ENCODE measurements at places on chromosomes 5 and 9.

- DNase-seq, result peak; percentile 99
Measured at GRCh38 chr5:148791334-148791667, 35.1 kb upstream of the ADRB2 start.

DNA sequence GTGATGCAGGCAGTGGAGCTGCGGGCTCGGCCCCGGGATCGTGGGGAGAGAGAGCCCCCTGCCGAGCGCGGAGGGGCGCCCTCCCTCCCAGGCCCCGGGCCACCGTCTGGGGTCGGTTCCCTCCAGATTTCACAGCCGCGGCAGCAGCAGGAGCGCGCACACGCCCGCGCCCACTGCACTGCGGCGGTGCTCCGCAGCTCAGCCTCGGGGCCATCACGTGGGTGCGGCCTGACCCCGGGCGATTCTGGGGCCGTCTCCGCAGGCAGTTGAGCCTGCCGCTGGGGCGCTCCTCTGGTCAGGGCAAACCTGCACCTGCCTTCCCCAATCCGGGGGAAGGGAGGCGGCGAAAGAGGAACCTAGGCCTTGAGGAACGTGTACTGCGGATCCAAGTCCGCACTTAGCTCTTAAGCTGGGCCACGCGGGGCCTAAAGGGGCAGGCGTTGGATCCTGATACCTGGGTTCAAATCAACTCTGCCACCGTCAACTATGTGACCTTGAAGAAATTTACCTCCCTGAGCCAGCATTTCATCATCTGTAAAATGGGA, 9.4 kb upstream of the DELE1 start:
- no peak for DNase-seq

DNA sequence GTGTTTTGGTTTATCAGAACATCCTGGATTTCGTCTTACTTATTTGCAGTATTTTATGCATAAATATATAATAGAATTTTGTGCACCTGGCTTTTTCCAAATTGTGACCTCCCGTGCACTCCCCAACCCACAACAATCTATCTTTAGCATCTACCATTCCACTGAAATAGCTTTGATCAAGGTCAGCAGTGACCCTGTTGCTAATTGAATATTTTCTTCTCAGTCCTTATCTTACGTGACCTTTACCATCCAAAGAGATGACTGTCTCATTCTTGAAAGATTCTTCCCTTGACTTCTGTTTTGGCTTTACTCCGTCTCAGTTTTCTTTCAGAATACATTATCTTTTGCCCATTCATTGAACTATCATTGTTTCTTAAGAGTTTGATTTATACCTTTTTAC, 18.4 kb downstream of the NDUFS4 start:
- no peak for DNase-seq

GRCh38 chr9:134317790-134318414, 8.4 kb upstream of the RXRA start:
- no peak for DNase-seq

DNA sequence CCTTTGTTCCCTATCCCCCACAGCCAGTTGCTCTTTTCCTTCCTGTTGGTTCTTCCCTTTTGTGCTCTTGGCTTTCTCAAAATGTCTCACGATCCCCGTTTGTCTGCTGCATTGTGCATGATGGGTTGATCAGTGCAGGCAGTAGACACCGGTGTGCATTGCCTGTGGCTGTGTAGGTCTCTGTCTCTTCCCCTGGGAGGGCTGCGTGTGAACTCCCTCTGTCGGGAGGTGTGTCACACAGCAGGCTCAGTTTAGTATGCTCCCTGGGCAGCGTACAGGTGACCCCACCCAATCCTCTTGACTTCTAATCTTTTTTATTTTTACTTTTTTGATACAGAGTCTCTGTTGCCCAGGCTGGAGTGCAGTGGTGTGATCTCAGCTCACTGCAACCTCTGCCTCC, 265.3 kb downstream of the FSTL4 start:
- DNase-seq, result peak; percentile 12

- DNase-seq, result no peak
Measured at GRCh38 chr5:125926172-125926571, 497.0 kb upstream of the GRAMD2B start.

DNA sequence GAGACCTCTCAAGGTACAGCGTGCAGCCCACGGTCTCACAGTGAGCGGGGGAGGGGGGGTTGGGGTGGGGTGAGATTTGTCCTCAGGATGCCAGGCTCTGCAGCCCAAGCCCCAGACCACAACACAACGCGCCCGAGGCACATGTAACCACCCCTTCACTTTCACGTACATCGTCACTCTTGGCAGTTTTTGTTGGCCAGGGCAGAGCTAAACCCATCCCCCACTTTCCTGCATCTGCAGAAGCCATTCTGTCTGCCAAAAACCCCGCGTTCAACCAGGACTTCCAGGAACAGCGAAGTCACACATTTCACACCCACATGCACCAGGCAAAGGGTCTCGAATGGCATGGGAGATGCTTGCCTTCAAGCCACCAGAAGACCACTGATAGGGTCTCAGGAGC, 9.4 kb upstream of the SMIM23 start:
- DNase-seq, result no peak

GRCh38 chr5:10854506-10855277, 93.7 kb upstream of the DAP start:
- no peak for DNase-seq

All from bronchial epithelial cell (primary cell).